Effector memory CD8-positive, alpha-beta T cell (primary cell): ENCODE measurements at places on chromosomes 5 and 9.
A peak's percentile ranks its signal among the peaks of the same experiment; 100 is the strongest.

GRCh38 chr5:24497591-24498157 lies 147.1 kb downstream of the CDH10 start:
- no peak for DNase-seq

DNA sequence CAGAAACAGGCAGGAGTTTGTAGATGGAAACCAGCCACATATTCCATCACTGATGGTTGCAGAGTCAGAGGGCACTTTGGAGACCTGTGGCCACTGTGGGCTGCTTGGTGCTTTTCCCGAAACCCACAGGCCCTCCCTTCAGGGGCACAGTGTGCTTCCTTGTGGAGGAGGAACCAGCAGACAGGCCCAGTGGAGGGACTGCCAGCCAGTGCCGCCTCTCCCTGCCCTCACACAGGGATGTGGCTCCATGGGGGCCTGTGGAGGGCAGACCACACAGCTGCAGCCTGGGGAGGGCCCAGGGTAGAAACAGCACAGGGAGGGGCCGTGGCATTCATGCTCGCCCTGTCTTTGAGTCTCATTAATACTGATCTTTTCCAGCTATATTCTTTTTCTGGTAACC lies 35.2 kb downstream of the CEP72 start:
- DNase-seq = no peak

- no peak for DNase-seq
Measured at GRCh38 chr9:28342815-28343338, 769.6 kb upstream of the C9orf72 start.

GRCh38 chr5:72268753-72269410 lies 51.2 kb downstream of the MRPS27 start:
- peak; percentile 49 for DNase-seq

- no peak for DNase-seq
Measured at GRCh38 chr9:2418619-2419018, 203.0 kb upstream of the VLDLR start.

GRCh38 chr9:114037961-114038723 lies 40.0 kb downstream of the AMBP start:
- DNase-seq = no peak

- no peak for DNase-seq
Measured at GRCh38 chr5:2184026-2184366, 301.3 kb upstream of the IRX4 start.
